ENCODE measurements at places on chromosomes 6 and 20. TPM values are rescaled to one million over a fixed set of nuclear protein-coding genes. Genes with fewer than 3 reads are reported as not detected.
A peak's percentile ranks its signal among the peaks of the same experiment; 100 is the strongest.

The GMPR gene
- 0.41 TPM for total RNA-seq

The OOEP gene
- 0.49 TPM for total RNA-seq

The CST7 gene
- 53.3 TPM for total RNA-seq

The PLG gene
- total RNA-seq = not detected

The GLP1R gene
- not detected for total RNA-seq

GRCh38 chr6:105174512-105174911, 5.3 kb downstream of the POPDC3 start:
- no peak for DNase-seq

GRCh38 chr6:117018771-117019170, 141.7 kb downstream of the RFX6 start:
- DNase-seq = no peak

DNA sequence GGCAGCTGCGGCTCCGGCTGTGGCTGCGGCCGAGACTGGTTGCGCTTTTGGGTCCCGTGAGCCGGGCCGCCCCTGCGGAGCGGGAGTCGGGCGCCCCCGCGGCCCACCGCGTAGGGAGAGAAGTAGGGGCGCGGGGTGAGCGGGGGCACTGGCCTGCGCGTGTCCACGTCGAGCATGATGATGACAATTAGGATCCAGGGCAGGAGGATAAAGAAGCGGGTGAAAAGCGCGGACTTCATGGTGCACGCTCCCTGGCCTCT, 739 bp downstream of the B3GAT2 start:
- DNase-seq = no peak

DNA sequence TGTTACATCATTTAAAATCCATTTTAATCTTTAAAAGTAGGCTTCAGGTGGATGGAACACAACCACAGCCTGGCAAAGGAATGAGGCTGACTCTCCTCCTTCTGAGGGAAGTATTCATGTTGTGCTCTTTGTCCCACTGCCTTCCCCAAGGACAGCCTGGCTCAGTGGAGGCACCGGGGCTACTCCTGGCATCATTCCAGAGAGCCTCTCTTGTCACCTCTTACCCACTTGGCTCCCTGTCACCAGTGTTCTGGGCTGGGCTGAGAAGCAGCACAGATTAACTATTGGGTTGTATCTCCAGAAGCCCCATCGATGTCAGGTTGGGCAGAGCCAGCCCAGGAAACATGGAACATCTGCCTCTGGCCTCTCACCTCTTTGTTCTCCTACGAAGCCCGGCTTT, 10.7 kb upstream of the TP53INP2 start:
- no peak for DNase-seq

- DNase-seq = no peak
Observed at GRCh38 chr6:652865-653264, 4.0 kb downstream of the HUS1B start.

GRCh38 chr6:13113981-13114593, 214.2 kb downstream of the TBC1D7 start:
- no peak for DNase-seq

DNA sequence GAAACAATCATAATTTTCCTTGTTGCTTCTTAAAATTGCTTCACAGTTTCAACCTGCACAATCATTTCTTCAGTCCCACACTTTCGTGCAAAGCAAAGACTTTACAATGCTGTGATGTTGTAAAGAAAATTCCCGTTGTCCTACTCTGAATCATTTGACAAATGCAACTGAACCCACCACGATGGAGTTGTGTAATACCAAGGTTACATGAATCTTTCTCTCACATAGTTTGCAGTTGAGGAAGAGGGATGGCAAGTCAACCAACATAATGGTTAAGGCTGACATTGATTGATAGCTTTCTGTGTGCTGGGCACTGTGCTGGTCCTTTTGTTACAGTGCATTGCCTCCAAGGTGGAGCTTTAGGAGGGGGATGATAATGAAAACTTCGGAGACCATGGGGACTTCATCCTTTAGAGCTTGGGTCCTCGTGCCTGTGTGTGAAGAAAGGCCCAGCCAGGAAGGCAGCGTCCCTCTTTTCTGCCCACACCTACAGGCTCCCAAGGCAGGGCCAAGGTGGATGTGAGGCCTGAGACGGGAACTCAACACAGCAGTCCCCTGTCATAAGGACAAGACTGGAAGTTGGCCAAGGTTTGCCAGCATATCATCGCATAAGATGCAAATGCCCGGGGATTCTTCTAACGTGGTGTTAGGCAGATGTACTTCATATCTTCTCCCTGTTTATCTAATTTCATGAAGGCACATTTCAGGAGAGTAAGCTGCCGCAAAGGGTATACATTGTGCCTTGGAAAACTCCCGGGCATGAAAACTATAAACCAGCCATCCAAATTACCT, 96.9 kb downstream of the LY86 start:
- DNase-seq = no peak

DNA sequence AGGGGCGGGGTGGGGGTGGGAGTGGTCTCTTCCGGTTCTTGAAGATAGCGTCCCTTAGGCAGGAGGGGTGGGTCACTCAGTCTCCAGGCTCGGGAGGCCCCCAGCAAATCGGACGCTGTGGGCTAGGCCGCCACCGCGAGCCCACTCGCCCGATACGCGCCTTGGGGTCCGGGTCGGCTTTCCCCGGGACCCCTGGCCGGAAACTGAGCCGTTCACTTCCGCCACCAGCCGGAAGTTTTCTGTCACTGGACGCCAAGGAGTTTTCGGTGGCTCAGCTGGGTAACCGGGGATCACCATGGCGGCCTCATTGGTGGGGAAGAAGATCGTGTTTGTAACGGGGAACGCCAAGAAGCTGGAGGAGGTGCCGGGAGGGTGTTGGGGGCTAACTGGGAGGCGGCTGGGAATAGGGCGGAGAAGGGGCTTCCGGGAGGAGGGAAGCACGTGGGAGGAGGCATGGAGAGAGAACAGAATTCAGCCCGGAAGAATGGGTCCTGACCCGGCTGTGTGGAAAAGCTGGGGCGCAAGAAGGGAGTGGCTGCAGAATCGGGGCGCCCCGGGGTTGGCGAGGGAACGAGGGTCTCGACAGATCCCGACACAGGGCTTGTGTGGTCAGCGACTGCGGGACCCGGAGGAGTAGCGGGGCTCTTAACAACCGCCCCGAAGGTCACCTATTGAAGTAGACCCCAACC, at the start of gene ITPA:
Gene ITPA, plus strand, starts transcription at position 242 of the 689 bp plus-strand sequence. Its CDS starts 54 bp downstream, at position 296.
- DNase-seq = peak; percentile 66
